ENCODE measurements at places on chromosomes 5 and 9.

DNA sequence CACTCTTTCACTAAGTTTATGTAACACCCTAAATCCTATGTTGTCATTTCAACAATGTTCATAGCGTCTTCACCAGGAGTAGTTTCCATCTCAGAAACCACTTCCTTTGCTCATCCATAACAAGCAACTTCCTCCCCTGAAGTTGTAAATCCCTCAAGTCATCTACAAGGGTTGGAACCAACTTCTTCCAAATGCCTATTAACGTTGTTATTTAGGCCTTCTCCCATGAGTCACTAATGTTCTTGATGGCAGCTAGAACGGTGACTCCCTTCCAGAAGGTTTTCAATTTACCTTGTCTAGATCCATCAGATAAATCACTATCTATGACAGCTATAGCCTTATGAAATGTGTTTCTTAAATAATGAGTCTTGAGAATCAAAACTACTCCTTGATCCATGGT, 73.3 kb upstream of the TARS1 start:
- no peak for DNase-seq

DNA sequence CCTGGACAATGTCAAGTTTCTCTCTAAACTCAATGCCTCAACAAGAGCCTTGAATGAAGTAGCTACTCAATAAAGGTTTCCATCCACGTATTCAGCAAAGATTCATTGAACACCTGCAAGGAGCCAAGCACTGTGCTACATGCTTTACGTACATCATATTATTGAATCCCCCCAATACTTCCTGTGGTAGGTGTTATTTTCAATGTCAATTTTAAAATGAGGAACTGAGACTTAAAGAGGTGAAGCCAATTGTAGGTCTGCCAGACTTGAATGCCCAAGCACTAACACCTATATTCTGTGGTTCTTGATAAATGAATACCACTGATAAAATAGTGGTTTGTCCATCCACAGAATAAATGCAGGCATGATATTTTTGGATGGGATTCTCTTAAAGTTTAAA, 162.3 kb downstream of the DRD1 start:
- DNase-seq, result no peak

- DNase-seq, result no peak
Observed at GRCh38 chr5:30405821-30406220, 787.7 kb upstream of the CDH6 start.

GRCh38 chr5:133611357-133612248, 738 bp downstream of the FSTL4 start:
- DNase-seq, result no peak

DNA sequence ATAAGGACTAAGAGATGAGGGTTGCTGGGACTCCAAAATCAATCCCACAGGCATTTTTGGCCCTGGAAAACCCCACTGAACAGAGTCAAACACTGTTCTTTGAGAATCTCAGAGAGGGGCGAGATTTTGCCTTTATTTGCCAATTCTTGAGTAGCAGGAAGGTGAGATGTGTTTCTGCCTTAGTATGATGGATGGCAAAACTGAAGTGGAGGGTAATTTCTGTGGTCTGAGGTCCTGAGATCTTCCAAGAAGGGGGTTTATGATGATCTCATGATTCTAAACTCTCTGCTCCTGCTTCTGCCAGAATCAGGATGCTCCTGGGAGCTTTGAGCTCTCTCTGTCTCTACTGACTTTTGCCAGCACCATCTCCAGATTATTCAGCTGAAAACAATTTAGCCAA, 174.8 kb upstream of the CLINT1 start:
- no peak for DNase-seq

DNA sequence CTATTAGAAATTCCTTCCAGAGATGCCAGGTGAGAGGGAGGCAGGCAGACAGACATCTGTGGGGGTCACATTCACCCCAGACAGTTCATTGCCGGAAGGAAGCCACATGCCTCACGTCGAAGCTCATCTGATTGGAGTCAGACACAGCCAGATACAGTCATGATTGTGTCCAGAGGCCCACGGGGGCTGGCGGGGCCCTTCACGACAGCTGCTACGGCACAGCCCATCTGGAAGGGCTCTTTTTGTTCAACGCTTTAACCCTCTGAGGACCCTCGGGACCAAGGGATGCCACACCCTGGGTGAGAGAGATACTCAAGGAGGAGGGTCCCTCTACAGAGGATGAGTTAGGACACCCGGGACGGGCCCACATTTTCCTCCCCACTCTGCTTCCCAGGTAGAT, 31.9 kb upstream of the GABRP start:
- no peak for DNase-seq
